ENCODE measurements at places on chromosomes 5 and 9. TPM values are rescaled to one million over a fixed set of nuclear protein-coding genes. Genes with fewer than 3 reads are reported as not detected.

EIF4E1B gene
- not detected for total RNA-seq

DNA sequence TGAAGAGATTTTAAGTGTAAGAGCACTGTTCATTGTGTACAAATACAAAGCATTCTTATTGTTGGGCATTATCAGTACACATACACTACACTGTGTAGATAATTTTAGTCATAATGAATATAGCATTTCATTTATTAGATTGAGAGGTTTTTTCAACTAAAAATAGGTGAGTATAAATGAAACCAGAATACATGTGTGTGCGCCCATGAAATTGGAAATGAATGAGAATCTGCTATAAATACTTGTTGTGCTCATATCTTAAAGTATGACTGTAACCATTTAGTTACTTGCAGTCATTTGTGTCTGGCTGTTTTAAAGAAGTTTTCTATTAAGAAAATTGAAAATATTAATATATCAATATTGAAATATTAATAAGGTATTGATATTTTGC is 189.0 kb upstream of the MEF2C start:
- no peak for DNase-seq

DNA sequence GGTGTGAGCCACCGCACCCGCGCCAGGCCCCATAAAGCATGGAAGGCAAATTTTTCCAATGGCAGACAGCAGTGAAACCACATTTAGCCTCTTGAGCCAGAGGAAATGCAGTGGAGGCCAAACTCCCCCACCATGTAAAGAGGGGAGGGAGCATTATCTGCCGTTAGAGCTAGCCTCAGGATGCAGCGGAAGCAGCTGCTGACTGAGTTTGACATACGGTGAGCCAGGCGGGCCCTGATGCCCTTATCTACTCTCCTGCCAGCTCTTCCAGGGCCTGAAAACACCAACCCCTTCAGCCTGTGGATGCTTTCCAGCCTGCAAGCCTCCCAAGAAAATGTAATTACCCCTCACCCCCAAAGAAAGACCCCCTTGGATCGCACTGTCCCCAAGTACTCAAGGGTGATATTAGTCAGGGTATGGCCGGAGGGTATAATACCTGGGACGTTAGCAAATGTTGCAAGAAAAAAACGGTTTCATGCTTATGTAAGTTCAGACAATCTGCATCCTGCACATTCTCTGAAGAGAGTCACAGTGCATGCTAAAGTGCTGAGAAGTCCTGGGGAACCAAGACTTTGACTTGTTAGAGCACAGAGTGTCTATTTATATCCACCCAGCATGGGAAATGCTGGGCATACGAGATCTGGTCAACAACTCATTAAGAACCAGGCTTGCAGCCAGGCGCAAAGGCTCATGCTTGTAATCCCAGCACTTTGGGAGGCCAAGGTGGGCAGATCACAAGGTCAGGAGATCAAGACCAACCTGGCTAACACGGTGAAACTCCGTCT is 11.3 kb upstream of the GGTA1 start:
- DNase-seq: no peak

DNA sequence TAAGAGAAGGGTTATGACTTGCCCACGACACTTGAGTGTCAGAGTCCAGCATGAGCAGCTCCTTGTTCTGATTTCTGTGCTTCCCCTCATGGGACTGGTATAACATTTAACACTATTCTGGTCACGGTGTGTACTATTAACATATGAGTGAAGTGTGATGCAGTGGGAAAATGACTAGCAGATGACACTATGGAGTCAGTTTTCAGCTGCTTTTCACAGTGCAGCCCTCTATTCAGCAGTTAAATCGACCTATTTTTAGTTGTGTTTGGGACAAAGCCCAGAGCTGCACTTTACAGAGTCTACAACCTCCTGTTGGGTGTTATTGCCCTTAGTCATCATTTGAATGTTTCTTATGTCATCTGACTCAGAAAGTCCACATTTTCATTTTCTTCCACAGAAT is 59.1 kb downstream of the CHSY3 start:
- no peak for DNase-seq

DNA sequence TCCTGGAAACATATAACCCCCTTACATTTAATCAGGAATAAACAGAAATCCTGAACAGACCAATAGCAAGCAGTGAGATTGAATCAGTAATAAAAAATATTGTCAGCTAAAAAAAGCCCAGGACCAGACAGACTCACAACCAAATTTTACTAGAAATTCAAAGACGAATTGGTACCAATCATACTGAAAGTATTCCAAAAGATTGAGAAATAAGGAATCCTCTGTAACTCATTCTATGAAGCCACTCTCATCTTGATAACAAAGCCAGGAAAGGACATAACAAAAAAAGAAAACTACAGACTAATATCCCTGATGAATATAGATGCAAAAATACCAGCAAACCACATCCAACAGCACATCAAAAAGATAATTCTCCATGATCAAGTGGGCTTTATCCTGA is 714.0 kb downstream of the SEMA5A start:
- DNase-seq: no peak

DNA sequence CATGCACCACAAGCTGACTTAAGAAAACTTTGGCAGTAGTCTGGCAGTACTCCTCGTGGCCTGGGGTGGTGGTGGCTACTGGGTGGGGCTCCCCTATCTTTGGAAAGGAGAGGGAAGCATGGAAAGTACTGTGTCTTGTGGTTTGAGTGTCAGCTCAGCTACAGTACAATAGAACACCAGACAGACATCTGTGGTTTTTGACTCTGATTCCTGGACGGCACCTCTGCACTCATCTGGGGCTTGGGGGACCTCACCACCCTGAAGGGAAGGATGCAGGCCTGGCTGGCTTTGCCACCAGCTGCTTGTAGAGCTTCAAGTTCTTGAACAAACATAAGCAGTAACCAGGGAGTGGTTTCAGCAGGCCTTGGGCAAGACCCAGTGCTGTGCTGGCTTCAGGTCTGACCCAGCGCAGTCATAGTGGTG is 40.6 kb downstream of the TNFSF8 start:
- no peak for DNase-seq

GRCh38 chr5:35664584-35664983 is 46.9 kb downstream of the SPEF2 start:
- no peak for DNase-seq

GRCh38 chr5:170655476-170655875 is 128.0 kb upstream of the GABRP start:
- DNase-seq: no peak

DNA sequence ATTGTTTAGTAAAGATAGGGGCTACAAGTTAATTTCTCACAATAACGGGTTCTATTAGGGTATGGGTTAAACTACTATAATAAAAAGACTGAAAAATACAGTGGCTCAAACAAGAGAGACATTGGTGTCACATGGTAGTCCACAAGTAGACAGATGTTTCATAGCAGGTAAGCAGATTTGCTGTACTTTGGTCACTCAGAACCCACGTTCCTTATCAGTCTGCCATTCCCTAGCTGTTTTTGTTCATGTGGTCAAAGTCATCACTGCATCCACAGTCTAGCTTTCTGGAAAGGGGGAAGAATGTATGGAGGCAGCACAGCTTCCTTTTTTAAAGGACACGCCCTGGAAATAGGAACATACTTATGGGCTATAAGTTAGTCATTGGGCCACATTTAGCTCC is 73.0 kb downstream of the SLC12A2 start:
- no peak for DNase-seq
